ENCODE measurements at places on chromosomes 6 and 20. TPM values are rescaled to one million over a fixed set of nuclear protein-coding genes. Genes with fewer than 3 reads are reported as not detected.

ZC3H12D gene
- 0.34 TPM for polyA plus RNA-seq

CDH26 gene
- polyA plus RNA-seq = 0.88 TPM

CD24 gene
- 1.2 TPM for polyA plus RNA-seq

MYO6 gene
- polyA plus RNA-seq = 3.3 TPM

GPX5 gene
- polyA plus RNA-seq = not detected

SPEF1 gene
- polyA plus RNA-seq = 0.07 TPM

RTEL1 gene
- 7.7 TPM for polyA plus RNA-seq

KPNA5 gene
- polyA plus RNA-seq = 3.1 TPM

PPP1R3G gene
- polyA plus RNA-seq = 10.9 TPM

PNPLA1 gene
- polyA plus RNA-seq = not detected

NT5E gene
- 3.6 TPM for polyA plus RNA-seq

RAB5IF gene
- 74.3 TPM for polyA plus RNA-seq

LY6G6D gene
- not detected for polyA plus RNA-seq

MUCL3 gene
- not detected for polyA plus RNA-seq

GPR6 gene
- not detected for polyA plus RNA-seq

MAVS gene
- polyA plus RNA-seq = 30.0 TPM

KIF25 gene
- 0.25 TPM for polyA plus RNA-seq

ZKSCAN3 gene
- polyA plus RNA-seq = 1.7 TPM

GPLD1 gene
- 0.52 TPM for polyA plus RNA-seq

WFDC12 gene
- polyA plus RNA-seq = not detected

HRH3 gene
- not detected for polyA plus RNA-seq

POFUT1 gene
- 16.6 TPM for polyA plus RNA-seq

ENPP5 gene
- polyA plus RNA-seq = 9.8 TPM

VGLL2 gene
- 1.8 TPM for polyA plus RNA-seq

PNLDC1 gene
- polyA plus RNA-seq = 0.43 TPM

MUC22 gene
- 0.14 TPM for polyA plus RNA-seq

PMEPA1 gene
- polyA plus RNA-seq = 17.3 TPM

Data from right cardiac atrium (tissue), 5 donors.